A673 (cell line): ENCODE measurements at places on chromosomes 11 and 22. TPM values are rescaled to one million over a fixed set of nuclear protein-coding genes. Genes with fewer than 3 reads are reported as not detected.

BIRC3 gene
- 2.5 and 2.8 TPM in 2 replicates for total RNA-seq

DNA sequence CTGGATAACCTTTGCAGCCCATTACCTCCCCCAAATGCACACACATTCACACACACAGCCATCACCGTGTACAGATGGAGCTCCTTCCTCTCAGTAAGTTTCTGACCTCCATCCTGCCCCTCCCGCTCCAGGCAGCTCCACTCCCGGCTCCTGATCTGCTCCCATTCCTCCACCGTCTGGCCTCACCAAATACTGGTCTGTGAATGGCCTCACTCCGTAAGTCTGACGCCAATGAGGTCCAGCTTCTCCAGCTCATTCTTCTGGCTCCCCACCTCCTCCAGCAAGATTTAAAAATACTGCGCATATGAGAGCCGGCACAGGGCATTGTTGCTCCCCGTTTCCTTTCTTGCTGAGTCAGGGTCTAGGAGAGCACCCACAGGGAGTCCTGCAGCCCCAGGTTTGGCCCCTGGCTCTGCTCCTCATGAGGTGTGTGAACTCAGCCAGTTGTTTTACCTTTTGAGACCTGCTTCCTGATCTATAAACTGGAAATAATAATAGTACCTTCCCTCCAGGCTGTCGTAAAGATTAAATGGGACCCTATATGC, 14.0 kb upstream of the TUB start:
- H3K27me3 ChIP-seq = no peaks in the 10 kb centered on the region
- no peak for DNase-seq
- H3K27ac ChIP-seq = no peak overlapping the region
- H3K4me1 ChIP-seq = peaks cover 6% of the 10 kb centered on the region
- H3K4me3 ChIP-seq = no peak overlapping the region

HEPHL1 gene
- not detected in 2 replicates for total RNA-seq

CD3E gene
- total RNA-seq = not detected in 2 replicates

SLC22A6 gene
- not detected in 2 replicates for total RNA-seq

GRCh38 chr11:77083566-77084245, 16.9 kb downstream of the CAPN5 start:
- no peaks in the 10 kb centered on the region for H3K27me3 ChIP-seq
- no peak for DNase-seq
- no peak overlapping the region for H3K4me3 ChIP-seq

DNA sequence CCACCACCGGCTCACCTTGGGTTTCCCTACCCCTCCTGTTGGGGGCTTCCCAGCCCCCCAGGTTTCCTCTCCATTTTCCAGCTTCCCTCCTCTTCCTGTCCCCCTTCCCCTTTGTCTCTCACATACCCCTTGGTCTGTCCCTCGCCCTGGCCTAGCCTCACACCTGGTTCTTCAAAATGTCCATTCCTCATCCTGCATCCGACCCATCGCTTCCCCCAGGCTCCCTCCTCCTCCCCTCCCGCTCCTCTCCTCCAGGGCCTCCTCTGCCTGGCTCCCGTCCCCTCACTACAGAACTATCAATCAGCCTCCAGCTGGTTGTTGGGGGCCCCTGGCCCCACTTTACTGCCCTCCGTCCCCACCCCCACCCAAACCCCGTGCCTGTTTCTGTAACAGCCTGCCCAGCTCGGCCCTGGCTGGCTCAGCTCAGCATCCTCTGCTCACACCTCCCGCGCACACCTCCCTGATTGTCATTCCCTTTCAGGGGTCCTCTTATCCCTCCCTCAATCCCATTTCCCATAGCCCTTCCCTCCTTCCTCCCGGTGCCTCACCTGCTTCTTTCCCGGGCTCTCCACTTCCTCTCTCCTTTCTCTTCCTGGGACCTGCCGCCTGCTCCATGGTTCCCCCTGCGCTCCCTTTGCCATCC, 1.2 kb downstream of the CNIH2 start:
- H3K27me3 ChIP-seq = no peaks in the 10 kb centered on the region
- peaks cover 13% of the 10 kb centered on the region for H3K36me3 ChIP-seq
- DNase-seq = no peak
- no peak overlapping the region for H3K27ac ChIP-seq
- H3K4me3 ChIP-seq = no peak overlapping the region
- peaks cover 27% of the 10 kb centered on the region for H3K4me1 ChIP-seq

CHID1 gene
- 101 and 105 TPM in 2 replicates for total RNA-seq

SGSM1 gene
- total RNA-seq = not detected in 2 replicates

- no peaks in the 10 kb centered on the region for H3K36me3 ChIP-seq
- DNase-seq = peak; percentile 54
- H3K27me3 ChIP-seq = no peaks in the 10 kb centered on the region
- no peak overlapping the region for H3K4me3 ChIP-seq
Observed at GRCh38 chr11:6812390-6813005, 13.0 kb upstream of the OR6A2 start.

DNA sequence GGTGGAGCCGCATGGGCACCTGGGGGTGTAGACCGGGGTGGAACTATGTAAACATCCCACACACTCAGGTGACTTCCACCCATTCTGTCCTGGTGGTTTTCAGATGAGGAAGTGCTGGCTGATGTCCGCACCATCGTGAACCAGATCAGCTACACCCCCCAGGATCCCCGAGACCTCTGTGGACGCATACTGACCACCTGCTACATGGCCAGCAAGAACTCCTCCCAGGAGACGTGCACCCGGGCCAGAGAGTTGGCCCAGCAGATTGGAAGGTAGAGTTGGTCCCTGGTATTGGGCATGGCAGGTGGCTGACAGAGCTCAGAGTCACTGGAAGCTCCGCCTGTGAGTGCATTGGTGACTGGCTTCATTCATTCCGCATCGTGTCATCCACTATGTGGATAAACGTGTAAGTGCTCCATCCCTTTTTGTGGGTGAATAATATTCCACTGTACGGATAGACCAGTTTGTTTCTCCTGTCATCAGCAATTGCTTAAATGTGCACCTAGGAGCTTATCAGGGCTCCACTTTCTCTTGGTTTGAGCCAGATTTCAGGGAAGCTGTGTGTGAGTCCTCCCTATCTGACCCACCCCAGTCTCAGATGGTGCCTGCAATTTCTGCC, 29.9 kb downstream of the NADSYN1 start:
- no peaks in the 10 kb centered on the region for H3K27me3 ChIP-seq
- peaks cover 11% of the 10 kb centered on the region for H3K36me3 ChIP-seq
- DNase-seq = no peak
- no peaks in the 10 kb centered on the region for H3K4me1 ChIP-seq

CLTCL1 gene
- 7.5 and 11.5 TPM in 2 replicates for total RNA-seq

GRCh38 chr22:37659897-37660708, 1.6 kb downstream of the PDXP start:
- peak overlapping the region; percentile 85 for H3K4me3 ChIP-seq
- DNase-seq = no peak
- H3K27ac ChIP-seq = peak overlapping the region; percentile 51
- H3K27me3 ChIP-seq = no peaks in the 10 kb centered on the region

- H3K27me3 ChIP-seq = no peaks in the 10 kb centered on the region
- peak overlapping the region; percentile 13 for H3K27ac ChIP-seq
- H3K4me1 ChIP-seq = peaks cover 3% of the 10 kb centered on the region
- peak overlapping the region; percentile 43 for H3K4me3 ChIP-seq
- peak; percentile 94 for DNase-seq
Observed at GRCh38 chr11:112881461-112881860, 79.8 kb upstream of the NCAM1 start.

BCO2 gene
- 2.5 and 2.6 TPM in 2 replicates for total RNA-seq

DNAJB13 gene
- total RNA-seq = 0.41 TPM in 1 of 2 replicates, not detected in the other

- peaks cover 30% of the 10 kb centered on the region for H3K27me3 ChIP-seq
- H3K4me1 ChIP-seq = no peaks in the 10 kb centered on the region
Observed at GRCh38 chr22:43849731-43850130, 12.6 kb downstream of the SULT4A1 start.

AGBL2 gene
- 6.5 and 8.2 TPM in 2 replicates for total RNA-seq

DNA sequence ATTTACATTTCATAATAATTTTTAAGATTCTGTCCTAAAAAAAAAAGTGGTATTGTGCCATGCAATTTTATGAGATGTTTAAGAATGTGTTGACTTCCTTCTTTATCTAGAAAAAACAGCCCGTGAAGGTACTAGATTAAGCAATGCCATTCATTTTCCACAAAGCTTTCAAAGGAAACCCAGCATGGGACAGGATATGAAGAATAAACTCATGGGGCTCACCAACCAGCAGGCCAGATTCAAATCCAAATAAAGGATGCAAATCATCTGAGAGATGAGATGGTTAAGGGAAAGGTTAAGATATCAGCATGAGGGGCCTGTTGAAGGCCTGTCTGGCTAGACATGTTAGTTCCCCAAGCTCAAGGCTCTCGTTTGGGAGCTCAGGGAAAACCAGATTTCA, 199.1 kb downstream of the SWAP70 start:
- no peak overlapping the region for H3K4me3 ChIP-seq
- H3K27me3 ChIP-seq = no peaks in the 10 kb centered on the region
